ENCODE measurements at places on chromosomes 3 and 15.

DNA sequence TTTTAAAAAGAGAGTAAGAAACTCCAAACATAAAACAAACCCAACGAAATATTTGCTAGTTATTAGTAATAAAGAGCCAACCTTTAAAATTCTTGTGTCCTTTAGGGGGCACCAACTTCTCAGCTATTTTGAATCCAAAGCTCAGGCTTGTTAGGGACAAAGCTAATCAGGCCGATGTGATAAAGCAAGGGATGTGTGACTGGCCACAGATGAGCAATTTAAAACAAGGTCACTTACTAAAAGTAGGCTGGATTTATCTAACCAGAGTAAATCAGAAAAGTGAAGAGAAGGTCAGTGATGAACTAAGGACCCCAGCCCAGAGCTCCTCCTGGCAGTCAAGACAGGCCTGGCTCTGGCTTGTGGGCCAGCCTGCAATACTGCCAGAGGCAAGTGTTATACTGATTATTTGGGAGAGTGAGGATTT, 108.5 kb downstream of the CYP19A1 start:
- DNase-seq, result no peak

DNA sequence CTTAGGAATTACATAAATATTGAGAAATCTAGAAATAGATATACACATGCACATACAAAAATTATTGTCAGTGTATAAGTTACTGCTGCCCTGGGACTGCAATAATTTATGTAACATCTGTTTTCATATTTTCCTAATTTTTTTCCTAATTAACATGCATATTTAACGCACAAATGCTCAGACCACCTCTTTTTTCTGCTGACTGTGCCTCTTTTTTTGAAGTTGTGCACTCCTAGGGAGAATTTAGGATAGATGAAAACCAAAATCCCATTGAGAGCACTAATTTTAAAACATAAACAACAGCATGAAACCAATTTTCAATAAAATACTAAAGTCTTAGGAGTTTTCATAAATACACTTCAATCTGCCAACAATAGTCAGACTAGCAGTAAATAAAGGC, 154.0 kb downstream of the TBC1D5 start:
- DNase-seq, result no peak

DNA sequence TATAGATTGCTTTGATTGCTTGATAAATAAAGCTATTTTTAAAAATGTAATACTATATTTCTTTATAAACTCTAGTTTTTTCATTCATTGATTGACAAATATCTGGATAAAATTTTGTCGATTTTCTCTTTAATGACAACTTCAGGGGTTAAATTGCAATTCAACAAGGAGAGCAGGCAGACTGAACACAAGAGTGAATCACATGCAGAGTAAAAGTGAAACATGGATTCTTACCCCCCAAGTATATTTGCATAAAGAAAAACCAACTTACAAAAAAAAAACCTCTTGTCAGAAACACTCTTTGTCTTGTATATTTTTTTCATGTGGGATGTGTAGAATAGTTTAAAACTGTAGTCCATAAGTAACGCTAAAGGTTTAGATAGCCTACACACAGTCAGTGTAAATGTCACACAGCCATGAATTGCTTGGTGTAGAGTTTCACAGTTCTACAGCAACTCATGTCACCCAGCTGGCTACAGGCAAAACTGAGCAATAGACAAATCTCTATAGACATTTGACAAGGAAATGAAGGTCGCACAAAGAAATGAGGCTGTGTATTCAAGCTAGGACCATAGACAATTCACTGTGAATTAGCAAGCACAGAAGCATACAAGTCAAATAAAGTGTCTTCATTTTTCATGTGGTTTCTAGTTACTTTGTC, 141.6 kb downstream of the THRB start:
- DNase-seq, result no peak

DNA sequence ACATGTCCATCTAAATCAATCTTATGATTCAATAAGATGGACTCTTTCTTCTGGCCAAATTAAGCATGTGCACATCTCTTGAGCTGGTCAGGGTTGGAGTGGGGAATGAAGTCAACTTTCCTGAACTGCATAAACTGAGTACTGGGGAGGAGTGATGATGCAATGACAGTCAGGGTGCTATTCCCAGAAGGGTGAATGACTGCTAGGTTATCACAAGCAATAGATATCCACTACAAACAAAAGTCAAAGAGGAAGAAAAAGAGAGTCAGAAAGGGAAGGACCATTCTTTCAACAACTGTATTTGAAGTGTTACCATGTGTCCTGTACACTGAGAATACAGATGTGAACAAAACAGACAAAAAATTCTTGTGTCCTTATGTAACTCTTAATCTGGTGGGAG, 70.0 kb downstream of the ALCAM start:
- DNase-seq, result no peak

- DNase-seq, result no peak
Measured at GRCh38 chr3:18739099-18739433, 313.9 kb upstream of the SATB1 start.

- no peak for DNase-seq
Measured at GRCh38 chr15:70704166-70704565, 59.2 kb downstream of the UACA start.

- no peak for DNase-seq
Measured at GRCh38 chr15:73483053-73483452, 40.1 kb downstream of the REC114 start.

DNA sequence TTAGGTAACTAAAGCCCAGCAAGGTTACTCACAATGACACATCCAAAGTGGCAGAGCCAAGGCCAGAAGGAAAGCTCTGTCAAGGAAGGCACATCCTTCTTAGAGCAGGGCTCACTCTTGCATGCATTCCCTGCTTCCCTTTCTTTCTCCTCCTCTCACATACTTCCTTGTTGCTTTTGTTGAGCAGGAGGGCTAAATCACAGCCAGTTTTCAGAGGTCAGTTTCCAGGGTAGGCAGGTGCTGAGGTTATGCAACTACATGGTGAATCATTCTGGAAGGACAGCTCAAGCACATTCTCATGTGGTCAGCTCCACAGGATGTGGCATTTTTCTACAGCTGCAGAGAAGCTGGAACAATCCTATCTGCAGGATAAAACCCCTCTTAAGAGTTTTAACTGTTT, 275.6 kb downstream of the ZNF621 start:
- no peak for DNase-seq

- no peak for DNase-seq
Measured at GRCh38 chr15:48940508-48940907, 23.2 kb downstream of the SHC4 start.

- DNase-seq, result no peak
Measured at GRCh38 chr3:170429050-170429449, 10.4 kb downstream of the CLDN11 start.

DNA sequence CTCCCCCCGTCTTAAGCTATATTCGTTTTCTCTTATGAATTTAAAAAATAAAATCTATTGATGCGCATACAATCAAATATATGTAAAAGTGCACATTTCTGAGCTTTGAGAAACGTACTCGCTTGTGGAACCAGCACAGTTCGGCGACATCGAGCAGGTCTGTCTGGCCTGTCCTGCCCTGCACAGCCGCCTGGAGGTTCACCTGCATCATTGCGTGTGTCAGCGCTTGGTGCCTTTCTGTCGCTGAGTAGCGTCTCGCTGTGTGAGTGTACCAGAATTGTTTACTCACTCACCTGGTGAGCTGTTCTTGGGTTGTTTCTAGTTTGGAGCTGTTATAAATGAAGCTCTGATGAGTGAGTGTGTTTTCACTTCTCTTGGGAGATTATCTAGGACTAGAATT, 104.0 kb downstream of the VGLL4 start:
- DNase-seq, result no peak

DNA sequence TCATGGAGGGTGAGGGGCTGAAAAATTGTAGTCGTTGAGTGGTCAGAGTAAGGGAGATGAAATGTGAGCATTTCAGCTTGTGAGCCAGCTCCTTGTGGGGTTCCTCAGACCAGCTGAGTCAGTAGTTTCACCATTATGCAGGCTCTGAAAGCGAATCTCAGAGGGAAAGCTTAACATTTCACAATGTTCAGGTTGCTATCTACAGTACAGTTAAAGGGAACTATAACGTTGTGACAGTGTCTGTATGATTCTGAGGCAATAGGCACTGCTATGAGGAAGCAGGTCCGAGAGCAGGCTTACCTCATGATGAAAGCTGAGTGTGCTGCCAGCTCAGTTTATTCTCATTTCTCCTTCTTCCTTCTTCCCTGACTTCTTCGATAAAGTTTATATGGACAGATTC, 469.6 kb downstream of the EDEM1 start:
- no peak for DNase-seq

- no peak for DNase-seq
Measured at GRCh38 chr15:68781766-68782588, 38.7 kb downstream of the ANP32A start.
